ENCODE measurements at places on chromosomes 11 and 22.

GRCh38 chr22:37430941-37431340 is 3.7 kb upstream of the ELFN2 start:
- no peak for DNase-seq

- DNase-seq = peak; percentile 27
These were observed 19.6 kb downstream of the VPS37C start for GRCh38 chr11:61141601-61142028.

- DNase-seq = no peak
These were observed 71.3 kb downstream of the TSPAN18 start for GRCh38 chr11:44797886-44798606.

DNA sequence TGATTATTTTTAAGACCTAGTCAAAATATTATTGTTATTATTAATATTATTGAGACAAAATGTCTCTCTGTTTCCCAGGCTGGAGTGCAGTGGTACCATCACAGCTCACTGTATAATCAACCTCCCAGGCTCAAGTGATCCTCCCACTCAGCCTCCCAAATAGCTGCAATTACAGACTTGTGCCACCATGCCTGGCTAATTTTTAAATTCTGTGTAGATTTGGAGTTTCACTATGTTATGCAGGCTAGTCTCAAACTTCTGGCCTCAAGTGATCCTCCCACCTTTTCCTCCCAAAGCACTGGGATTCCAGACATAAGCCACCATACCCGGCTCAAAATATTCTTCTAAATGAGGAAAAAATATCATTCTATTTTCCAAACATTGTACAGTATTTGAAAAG is 37.0 kb downstream of the SLC36A4 start:
- no peak for DNase-seq

GRCh38 chr11:66814678-66815077 is 28.6 kb upstream of the RCE1 start:
- DNase-seq = no peak

DNA sequence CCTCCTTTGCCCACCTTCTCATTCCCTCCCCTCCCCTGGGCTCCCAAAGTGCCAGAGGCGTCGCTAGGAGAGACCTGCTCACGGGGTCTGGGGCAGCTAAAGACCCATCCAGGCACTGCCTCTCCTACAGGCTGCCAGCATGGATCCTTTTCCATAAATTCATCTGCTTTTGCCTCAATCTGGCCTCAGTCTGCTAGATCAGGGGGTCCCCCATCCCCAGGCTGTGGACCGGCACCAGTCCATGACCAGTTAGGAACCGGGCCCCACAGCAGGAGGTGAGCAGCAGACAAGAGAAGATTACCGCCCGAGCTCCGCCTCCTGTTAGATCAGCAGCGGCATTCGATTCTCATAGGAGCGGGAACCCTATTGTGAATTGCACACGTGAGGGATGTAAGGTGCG is 12.3 kb downstream of the LTO1 start:
- DNase-seq = no peak

GRCh38 chr11:102318469-102318868 is 1.2 kb downstream of the BIRC3 start:
- no peak for DNase-seq

DNA sequence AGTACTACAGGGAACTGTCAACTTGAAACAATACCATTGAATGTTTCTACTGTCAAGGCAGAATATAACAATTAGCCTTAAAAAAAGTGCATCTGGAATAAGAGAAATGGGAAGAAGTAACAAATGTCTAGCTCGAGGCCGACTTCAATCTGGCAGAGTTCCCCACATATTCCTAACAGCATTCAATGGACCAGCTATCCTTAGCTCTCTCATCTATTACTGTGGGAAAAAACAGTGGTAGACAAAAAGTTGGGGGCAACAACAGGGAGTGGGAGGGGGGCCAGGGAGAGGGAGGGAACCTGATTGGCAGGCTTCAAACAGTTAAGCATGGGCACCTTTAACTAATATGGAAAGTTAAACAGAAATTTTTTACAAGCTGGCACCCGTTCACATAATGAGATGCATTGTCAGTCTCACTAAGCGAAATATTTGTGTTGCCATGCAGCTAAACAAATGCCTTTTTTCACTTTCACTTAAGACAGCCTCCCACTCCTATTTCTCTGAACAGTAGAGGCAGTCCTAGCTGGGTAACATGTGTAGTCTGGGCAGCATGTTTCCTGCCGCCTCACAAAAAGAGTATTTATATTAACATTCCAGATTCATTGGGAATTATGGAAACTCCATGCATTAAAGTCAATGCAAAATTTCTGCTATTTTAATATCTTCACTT is 62.2 kb upstream of the SOX6 start:
- DNase-seq = no peak

DNA sequence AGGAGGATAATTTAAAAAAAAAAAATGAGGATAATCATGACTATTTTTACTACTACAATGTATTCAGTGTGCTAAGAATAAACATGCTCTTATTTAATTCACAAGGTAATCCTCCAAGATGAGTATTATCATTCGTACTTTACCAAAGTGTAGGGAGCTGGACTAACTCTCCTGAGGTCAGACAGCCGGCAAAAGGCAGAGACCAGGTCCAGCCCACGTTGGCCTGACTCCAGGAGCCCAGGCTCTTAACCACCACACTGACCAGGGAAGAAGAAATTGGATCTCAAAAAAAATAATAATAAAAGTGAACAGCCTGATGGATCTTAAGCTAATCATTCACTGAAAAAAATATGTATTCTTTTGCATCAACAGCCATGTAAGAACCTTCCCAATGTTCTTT is 25.2 kb downstream of the PLAAT3 start:
- no peak for DNase-seq

DNA sequence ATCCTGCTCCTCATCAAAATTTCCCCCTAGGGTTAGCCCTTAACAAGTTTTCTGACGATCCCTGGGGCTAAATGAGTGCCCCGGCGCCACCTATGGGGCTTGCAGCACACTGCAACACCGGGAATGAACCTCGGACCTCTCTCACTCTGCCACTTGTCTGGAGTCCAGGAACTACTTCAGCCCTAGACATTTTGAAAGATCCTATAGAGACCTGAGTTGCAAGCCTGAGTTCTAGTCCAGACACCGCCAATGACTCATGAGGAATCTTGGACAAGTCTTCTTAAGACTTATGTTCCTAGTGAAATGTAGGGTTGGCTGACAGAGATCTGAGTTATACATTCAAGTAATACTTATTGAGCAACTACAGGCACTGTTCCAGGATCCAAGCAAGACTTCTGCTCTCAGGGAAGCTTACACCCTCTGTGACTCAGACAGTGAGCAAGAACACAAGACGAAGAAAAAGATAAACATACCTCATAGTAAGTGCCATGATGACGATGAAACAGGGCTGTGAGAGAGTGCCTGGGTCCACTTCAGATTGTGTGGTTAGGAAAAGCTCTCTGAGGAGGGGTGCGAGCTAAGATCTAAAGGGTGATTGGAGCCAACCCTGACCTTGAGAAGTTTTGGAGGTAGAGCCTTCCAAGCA is 10.2 kb upstream of the STK33 start:
- DNase-seq = peak; percentile 71

GRCh38 chr11:6320411-6321155 is at the start of gene CAVIN3:
Gene CAVIN3, minus strand, starts transcription at chr11:6320501. Its CDS starts 25 bp downstream, at chr11:6320476.
- no peak for DNase-seq

- DNase-seq = no peak
These were observed 8.2 kb upstream of the MUC5AC start for GRCh38 chr11:1149545-1149944.

- no peak for DNase-seq
These were observed 44.4 kb upstream of the WNT11 start for GRCh38 chr11:76250520-76251225.

DNA sequence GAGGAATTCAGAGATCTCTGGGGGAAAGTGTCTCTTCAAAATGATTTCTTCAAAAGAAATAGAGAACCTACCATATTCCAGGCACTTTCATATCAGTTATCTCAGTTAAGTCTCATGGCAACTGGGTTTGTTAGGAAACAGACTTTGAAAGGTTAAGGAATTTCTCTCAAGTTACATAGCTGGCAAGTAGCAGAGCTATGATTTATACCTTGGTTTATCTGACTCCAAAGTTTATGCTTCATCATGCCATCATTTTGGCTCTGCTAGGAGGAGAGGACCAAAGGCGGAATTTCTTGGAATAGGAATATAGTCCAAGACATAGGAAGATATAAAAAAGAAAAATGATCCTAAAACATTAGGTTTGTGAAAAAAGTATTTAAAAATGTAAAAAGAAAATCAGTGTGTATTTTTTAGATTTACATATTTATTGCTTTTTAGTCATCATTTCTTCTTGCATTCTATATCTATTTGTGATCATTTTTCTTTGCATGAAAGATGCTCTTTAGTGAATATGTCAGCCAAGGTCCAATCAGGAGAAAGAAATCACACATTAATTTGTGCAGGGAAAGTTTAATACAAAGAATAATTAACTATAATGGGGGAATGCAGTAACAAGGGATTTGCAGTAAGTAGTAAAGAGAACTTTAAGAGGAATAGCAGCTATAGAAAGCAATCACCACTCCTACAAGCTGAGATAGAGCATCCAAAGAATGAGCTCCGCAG is 199.1 kb upstream of the ZBED5 start:
- no peak for DNase-seq

DNA sequence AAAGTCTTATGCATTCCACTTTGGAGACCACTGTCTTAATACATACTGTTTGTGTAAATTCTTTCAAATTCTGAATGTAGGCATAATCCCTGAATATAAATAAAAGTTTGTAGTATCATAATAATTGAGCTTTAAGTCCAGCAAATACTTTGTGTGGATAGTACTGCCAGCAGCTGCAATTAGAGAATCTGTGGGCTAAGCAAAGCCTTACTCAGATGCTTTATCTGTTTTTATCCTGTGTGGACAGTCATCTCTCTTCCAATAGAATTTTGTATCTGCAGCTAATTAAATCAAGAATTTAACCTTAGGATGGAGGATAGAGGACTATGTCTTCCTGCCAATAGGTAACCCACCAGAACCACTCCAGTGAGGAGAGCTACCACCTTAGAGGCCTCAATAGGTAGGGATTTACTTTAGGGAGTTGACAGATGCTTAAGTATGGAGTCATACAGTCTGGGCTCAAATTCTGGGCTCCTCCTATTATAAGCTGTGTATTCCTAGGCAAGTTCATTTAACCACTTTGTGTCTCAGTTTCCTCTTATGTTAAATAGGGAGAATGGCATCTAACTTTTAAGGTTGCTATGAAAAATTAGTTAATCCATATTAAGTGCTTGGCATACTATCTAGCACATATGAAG is 71.1 kb downstream of the STIM1 start:
- no peak for DNase-seq

- DNase-seq = no peak
These were observed 236.8 kb downstream of the FAT3 start for GRCh38 chr11:92461447-92461846.

GRCh38 chr11:125270106-125270505 is 105.6 kb downstream of the PKNOX2 start:
- DNase-seq = no peak

GRCh38 chr22:41274856-41275255 is 11.1 kb downstream of the RANGAP1 start:
- no peak for DNase-seq

GRCh38 chr11:9041747-9042146 is 37.9 kb upstream of the NRIP3 start:
- no peak for DNase-seq

DNA sequence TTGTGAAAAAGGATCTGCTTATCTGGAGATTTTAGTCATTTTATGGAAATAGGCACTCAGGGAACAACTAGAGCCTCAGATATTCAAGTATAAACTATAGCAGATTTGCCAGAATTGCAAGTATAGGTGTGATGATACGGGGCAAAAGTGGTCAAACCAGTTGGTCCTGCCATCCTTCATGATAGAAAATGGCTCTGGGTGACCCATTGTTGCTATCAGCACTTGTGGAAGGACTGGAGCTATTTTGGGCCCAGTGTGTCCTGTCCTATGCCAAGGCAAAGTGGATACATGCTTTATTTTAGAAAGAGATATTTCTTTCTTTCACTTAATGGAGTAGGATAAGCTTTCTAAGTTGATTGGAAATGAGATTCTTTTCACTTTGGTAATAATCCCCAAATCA is 85.2 kb downstream of the PPP6R3 start:
- DNase-seq = no peak

- no peak for DNase-seq
These were observed 4.4 kb downstream of the SUSD2 start for GRCh38 chr22:24185501-24186351.

DNA sequence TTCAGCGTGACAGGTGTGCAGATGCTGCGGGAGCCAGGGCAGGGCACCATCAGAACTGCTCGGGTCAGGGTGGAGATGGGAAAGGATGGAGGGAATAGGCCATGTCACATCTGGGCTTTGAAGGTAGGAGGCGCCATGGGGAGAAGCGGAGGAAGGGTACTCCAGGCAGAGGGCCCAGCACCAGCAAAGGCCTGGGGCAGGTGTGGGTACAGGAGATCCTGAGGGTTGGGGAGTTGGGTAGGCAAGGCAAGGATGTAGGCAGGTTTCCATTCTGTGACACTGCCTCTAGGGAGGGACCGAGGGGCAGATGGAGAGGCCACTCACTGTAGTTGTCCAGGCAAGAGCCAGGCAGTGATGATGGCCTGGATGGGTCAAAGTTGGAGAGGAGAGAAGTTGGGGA is 8.5 kb downstream of the EMID1 start:
- no peak for DNase-seq

- DNase-seq = no peak
These were observed 125.3 kb downstream of the C11orf91 start for GRCh38 chr11:33575311-33575710.

DNA sequence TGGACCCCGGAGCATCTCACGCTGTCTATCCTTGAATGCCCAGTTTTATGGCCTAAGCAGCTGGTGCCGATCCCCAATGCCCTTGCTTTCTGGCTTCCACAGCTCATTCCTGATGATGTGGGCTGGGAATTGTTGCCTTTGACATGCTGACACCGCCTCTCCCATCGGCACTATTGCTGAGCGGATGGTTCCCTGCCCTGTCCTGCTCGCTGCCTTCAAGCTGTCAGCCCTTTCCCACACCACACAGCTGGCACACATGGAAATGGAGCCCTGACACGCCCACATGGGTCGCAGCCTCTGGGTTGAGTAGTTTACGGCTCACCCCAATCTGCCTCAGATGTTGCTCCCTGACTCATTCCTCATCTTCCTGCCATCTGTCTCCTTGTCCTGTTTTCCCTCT is 110.2 kb upstream of the SESN3 start:
- no peak for DNase-seq

DNA sequence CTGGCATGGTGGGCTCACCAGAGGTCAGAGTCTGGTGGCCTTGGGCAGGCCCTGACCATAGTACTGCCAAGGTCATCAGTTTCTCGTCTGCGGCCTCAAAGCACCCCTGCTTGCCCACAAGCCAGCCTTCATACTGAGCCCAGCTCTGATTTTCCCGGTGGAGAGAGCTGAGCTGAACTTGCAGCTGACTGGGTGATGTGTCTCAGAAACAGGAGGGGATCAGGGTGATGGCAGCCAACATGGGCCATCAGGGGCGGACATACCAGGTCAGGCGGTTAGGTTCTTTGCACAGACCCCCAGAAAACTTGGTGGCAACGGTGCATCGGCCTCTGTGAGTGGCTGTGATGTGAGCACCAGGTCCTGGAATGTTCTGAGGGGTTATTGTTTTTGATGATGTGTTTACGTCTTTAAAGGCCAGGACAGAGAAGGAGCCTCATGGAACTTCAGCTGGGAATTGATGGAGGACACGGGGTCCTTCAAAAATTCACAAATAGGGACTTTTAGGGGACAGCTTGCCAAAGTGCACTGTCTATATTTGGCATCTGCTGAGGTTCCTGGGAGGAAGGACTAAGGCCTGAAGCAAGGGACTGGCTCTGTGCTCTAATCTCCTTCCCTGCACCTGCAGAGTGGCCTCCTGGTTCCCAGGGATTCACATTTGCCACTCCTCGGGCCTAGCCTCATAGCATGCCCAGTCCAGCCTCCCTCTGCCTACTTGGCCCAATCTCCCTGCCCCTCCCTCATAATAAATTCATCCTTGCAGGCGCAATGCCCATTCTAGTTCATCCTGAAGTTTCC is 131.2 kb downstream of the OSBP2 start:
- no peak for DNase-seq
